NCI-H524 treated with DMSO at 0.1 percent for 48 hours (cell line): ENCODE measurements at places on chromosomes 5 and 9.

- no peak for DNase-seq
Measured at GRCh38 chr5:59037453-59037852, 454.6 kb downstream of the RAB3C start.

DNA sequence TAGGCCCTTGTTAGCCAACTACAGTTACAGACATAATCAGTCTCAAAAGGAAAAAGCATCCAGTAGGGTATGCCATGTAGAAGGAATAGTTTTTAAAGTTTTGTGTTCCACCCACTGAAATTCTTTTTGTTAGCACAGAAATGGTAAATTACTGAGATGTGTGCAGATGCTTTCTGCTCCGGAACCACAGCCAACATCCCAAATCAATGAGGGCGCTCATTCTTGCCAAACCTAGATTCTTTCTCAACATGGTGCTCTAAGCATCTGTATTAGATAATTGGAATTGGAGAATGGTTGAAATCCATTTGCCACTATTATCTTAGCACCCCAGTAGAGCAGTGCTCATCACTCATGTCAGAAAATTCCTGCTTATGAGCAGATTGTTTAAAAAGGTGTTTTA is 127.8 kb downstream of the SEC61B start:
- DNase-seq, result no peak

DNA sequence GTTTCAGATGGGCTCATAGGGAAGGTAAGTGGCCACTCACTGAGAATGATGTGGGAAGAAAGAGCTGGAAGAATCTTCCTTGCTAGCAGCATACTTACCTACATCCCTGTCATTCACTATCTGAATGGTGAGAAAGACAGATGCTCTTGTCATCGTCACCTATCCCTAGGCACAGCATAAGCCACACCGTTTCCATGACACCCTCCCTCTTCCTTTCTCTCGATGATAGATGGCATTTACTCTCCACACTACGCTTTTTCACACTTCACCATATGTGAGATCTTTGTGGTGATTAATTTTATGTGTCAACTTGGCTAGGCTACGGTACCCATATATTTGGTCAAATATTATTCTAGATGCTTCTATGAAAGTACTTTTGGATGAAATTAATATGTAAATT is 44.4 kb upstream of the FER start:
- DNase-seq, result peak; percentile 60

- DNase-seq, result no peak
Measured at GRCh38 chr5:132501961-132502931, 11.7 kb upstream of the IRF1 start.

- DNase-seq, result no peak
Measured at GRCh38 chr9:135610290-135611141, 28.8 kb downstream of the GLT6D1 start.

DNA sequence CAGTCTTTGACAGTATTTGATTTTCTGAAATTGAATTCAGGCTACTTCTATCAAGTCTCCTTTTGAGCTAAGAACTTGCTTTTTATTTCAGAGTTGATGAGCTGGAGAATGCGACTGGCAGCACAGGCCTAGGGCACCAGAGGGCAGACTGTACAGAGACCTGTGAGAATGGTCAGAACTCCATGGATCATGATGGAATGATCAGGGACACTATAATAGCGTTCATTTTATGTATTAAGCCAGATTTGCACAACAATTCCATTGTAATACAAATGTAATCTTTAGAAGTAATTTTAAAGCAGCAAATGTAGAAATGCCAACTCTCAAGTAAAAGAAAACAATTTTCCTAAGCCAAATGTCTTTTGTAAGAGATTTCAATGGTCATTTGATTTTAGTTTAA is 902.4 kb downstream of the NR2F1-AS1 start:
- no peak for DNase-seq

- DNase-seq, result no peak
Measured at GRCh38 chr5:124210111-124210910, 536.1 kb downstream of the ZNF608 start.

- no peak for DNase-seq
Measured at GRCh38 chr5:54867310-54867944, 118.0 kb downstream of the ESM1 start.

DNA sequence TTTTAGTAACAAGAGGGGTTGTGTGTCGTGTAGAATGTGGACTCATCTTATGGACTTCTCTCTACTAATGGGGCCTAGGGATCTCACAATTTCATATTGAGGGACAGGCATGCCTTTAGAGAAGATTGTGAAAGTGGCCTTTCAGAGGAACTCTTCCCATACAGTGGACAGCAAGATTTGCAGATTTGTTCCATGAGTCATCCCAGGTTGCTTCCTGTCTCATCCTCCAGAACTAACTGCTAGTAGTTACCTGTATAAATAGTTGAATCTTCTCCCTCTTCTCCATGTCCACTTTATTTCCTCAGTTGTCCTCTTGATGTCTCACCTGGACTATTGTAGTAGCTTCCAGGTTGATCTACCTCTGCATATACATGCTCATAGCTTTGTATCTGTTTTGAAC is 997.5 kb upstream of the CTNND2 start:
- DNase-seq, result no peak

DNA sequence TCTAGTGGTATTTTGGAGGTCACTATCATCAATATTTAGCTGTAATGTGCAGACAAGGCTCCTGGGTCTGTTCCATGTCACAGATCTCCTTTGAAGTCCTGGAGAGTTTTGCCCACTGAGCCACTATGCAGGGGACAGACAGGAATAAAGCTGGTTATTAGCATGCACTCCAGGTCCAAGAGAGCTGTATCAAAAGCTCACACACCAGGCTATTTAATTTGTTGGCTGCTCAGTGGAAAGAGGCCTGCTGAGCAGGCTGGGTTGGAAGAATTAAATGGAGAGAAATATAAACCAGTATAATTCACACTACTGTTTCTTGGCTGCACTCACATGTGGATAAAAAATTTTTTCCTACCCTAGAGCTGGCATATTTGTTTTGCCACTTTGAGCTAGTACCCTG is 113.8 kb upstream of the TAF11L2 start:
- no peak for DNase-seq

DNA sequence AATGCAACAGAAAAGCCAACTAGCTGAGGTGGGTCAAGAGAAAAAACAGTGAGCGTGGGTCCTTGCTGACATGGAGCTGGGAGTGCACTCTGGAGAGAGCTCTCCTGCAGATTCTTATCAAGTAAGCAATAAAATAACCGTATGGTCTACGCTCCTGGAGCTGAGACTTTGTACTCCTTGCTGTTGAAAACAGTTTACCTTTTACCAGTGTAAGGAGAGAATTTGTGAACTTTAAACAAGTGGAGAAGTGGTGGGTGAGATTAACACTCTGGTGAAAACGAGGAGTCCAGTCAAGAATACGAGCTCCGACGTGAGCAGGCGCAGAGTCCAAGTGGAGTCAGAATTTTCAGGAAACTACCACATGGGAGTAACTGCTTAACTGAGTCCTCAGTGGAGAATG is 156.1 kb upstream of the ERCC6L2 start:
- no peak for DNase-seq

DNA sequence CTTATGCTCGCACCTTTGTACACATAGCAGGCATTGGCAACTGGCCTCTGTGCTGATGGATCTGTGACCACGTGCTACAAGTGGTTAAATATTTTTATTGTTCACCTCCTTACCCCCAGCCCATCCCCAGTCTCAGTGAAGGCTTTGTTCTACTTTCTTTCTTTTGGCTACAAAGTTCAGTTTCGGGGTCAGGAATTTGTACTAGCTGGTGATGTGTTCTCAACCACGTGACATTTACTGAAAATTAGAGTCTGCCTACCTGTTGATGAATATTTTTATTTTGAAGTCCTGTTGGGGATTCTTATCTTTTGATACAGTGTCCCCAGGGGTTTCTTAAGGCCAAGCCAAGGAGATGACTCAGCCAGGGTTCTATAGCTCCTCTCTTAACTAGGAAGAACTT is 47.8 kb downstream of the C9orf57 start:
- DNase-seq, result no peak
